ENCODE measurements at places on chromosomes 7 and 10.
A peak's percentile ranks its signal among the peaks of the same experiment; 100 is the strongest.

- DNase-seq: no peak
These were observed 115.8 kb downstream of the TMEM130 start for GRCh38 chr7:98753989-98754479.

DNA sequence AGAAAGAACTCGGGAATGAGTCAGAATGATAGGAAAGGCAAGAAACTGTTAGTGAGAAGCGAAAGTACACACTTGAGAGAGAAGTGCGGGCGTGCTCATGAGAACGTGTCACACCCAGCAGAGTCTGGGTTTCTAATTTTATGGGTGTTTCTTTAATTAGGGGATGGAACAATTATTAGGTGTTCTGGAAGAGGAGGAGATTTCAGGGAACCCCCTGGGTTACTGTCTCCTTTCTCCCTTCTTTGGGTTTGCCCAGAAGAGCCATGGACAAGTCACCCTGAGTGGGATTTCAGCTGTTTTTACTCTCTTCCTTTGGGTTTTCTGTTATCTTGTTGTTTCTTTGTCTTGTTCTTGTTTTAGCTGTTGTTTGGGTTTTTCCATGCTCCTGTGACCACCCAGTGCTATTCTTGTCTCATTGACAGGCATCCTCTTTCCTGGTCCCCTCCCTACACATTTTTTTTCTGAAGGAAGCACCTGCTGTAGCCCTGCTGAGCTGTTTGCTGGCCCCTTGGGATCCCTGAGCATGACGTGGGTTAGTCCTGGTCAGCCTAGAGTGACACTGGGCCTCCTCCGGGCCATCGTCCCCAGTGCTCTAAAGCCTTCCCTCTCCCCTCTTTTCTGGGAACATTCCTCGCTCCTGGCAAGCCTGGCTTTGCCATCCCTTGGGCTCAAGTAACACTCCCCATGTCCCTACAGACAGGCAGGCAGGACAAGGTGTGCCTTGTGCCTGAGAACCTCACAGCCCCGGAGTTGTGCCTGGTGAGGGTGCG lies 3.5 kb downstream of the SH2D4B start:
- no peak for DNase-seq

GRCh38 chr10:31847515-31847914 lies 81.1 kb downstream of the ARHGAP12 start:
- no peak for DNase-seq

- no peak for DNase-seq
These were observed 118.5 kb downstream of the GRID1 start for GRCh38 chr10:86248062-86248461.

DNA sequence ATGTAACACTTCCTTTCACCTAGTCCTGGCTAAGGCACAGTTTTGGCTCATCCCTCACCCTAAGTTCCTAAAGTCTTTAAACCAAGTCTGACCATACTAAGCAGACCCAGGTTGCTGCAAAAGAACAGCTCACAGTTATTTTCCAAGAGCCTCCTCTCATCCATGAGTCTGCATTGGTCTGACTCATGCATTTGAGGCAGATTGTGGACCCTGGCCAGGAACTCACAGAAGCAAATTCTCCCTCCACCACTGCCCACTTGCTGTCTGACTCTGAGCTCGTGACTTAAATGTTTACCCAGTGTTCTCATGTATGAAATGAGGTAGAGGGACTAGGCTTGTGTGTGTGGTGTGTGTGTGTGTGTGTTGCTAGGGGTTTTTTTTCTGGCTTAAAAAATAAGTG lies 1272.8 kb downstream of the TYW1 start:
- DNase-seq: no peak

- DNase-seq: no peak
These were observed 214.4 kb downstream of the FAM107B start for GRCh38 chr10:14560274-14560673.

GRCh38 chr10:71614946-71615345 lies 104.6 kb downstream of the C10orf105 start:
- no peak for DNase-seq

DNA sequence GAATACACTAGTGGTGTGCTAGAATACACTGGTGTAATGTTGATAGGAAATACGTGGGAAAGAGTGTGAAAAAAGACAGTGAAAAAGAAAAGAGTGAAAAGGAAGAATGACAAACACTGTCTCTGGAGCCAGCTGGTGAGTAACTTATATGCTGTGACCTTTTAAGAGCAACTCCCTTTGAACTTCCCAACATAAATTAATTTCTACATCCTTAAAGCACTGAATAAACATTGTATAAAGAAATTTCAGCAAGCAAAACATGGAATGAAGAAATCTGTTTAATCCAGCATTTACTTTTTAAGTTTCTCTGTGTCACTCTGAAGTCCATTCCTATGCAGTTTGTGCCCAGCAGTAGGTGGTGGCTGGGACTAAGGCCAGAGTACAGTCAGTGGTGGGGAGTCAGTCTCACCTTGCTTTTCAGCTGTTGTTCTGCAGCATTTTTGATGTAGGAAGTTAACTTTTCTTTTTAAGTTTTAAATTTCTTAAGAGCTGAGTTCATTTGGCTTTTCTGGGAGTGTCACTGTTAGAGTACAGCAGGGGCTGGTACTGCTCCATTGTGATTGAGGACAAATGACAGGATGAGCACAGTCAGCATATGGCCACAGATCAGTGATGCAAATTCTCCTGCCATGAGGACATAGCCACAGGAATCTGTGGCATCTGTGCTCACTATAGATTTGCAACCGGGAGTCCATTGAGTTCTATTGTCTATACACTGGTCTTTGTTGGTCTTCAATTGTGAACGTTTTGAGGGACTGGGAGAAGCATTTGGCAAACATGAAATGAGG lies 321.8 kb downstream of the ZNF248 start:
- DNase-seq: no peak

DNA sequence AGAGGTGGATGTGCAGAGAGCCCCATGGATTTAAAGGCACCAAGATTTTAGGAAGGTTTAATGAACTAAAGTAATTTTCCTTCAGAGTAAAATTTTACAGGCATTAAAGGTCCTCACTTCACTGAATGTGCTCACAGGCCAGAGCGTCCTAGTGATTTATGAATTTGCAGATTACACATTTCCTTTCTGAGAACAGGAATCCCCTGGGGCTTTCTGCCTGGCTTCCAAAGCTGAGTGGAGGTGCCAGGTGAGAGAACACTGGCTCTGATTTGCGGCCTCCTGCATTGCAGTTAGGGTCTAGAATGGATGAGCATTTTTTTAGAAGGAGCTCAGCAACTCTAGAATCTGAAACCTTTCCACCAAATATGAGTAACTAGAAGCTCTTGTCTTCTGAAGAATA lies 194.3 kb downstream of the SORCS3 start:
- DNase-seq: no peak

DNA sequence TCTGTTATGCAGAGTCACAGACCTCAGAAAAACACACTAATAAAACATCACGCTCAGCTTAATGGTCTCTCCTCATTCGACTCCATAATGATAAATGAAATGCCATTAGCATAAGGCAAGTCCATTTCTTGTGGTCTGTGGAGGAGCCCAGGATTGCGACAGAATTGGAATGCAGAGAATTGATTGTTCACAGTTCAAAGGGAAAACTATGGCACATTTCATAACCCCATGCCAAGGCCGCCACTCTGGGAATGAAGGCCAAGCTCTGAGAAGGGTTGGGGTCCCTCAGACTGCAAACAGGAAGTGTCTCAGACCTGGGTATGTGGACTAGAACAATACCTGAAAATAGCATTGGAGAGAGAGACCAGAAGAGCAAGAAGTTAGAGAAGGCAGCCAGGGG lies 398.9 kb downstream of the ADRA2A start:
- DNase-seq: no peak

DNA sequence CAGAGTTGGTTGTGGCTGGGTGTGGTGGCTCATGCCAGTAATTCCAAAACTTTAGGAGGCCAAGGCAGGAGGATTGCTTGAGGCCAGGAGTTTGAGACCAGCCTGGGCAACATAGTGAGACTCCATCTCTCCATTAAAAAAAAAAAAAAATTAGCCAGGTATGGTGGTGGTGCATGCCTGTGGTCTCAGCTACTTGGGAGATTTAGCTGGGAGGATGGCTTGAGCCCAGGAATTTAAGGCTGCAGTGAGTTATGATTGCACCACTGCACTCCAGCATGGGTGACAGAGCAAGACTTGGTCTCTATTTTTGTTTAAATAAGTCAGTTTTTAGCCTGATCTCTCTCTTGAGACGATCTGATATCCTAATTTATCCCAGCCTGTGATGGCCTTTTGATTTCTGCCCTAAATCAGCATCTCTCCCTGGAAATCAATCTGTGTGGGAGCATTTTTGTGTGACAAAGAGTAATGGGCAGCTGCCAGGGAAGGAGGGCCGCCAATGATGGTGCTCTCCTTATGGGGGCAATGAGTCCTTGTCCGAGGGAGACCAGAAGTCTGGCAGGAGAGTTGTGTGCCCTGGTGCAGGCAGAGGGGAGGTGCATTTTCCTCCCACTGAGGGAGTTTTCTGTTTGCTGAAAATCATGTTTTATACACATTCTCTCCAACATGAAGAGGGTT lies 111.0 kb downstream of the NRP1 start:
- DNase-seq: no peak

- DNase-seq: no peak
These were observed 83.0 kb downstream of the C1GALT1 start for GRCh38 chr7:7265081-7266075.

DNA sequence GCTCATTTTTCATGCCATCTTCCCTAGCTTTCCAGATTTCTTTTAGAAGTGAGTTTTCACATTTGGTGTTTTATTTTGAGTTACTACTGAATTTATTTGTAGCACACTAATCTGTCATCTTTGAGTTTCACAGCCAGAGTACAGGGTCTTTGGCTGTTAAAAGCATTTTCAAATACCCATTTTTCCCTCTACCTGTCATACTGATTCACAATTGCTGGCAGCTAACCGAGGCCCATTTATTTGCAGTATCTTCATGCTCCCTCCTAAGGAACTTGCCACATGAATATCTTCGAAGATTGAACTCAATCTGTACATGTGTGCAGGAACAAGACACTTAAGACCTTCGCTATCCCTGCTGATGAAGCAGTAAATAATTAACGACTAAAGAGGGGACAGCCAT lies 44.8 kb upstream of the DKK1 start:
- no peak for DNase-seq

DNA sequence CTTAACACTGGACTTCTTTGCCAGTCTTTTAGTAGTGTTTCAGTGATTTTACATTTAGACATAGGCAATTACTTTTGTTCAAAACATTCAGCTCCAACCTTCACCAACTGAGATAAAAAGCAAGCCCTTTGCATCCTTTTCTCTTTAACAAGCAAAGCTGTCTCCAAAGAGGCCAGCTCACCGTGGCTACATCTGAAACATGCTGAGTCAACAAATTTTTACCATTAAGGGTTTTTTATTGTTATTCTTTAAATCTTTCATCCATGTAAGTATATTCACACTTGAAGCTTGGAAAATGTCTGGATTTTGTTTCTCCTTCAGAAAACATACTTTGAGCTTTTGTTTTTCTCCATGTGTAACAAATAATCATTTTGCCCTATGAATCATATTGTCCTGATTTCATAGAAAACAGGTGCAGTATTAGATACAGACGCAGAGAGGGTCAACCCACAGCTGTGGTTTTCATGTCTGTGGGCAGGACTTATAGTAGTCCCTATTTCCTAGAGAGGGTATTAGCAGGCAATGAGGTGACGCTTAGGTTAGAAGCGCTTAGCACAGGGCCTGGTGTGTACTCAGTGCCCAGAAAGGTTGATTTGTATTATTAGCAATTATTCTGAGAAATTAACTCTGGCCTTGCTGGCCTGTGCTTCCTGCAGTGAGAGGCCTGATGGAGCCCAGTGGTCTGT lies 99.5 kb downstream of the MKI67 start:
- no peak for DNase-seq

- no peak for DNase-seq
These were observed 562.1 kb downstream of the DNAJB6 start for GRCh38 chr7:157898802-157899505.

GRCh38 chr10:93113042-93113441 lies 39.3 kb downstream of the CYP26A1 start:
- DNase-seq: no peak

DNA sequence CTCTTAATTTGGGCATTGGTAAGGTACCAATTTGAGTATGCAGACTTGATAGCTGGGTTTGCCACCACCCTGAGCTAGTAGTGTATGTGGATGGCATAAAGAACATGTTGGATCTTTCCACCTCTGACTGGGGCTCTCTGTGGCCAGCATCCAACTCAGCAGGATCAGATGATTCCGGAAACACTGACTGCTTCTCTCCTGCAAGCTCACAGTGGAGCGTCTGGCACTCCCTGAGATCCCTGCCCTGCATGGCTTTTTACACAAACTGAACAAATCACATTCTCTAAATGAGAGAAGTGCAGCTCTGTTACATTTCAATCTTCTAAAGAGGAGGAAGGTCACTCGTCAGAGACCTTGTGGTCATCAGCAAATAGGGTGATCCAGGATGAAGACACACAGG lies 1057.5 kb downstream of the NRG3 start:
- DNase-seq: no peak

- DNase-seq: no peak
These were observed 5.2 kb downstream of the IFIT5 start for GRCh38 chr10:89419548-89419947.

- no peak for DNase-seq
These were observed 81.8 kb downstream of the LRRN3 start for GRCh38 chr7:111172564-111173257.

DNA sequence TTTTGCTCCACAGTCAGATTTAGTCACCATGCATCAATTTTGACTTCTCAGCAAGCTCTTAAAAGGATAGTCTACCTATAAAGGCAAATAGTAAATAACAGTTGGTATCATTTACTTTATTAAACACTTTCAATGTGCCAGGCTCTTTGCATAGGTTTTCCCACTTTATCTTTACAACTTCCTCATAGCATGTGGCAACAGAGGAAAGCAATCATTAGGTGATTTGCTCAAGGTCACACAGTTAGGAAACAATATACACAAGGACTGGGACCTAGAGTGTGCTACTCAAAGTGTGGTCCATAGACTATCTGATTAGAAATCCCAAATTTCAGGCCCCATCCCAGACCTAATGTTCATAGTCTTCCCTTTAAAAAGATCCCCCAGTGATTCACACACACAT lies 212.3 kb downstream of the MTERF1 start:
- no peak for DNase-seq

- DNase-seq: no peak
These were observed 80.8 kb upstream of the COL1A2 start for GRCh38 chr7:94313926-94314325.

DNA sequence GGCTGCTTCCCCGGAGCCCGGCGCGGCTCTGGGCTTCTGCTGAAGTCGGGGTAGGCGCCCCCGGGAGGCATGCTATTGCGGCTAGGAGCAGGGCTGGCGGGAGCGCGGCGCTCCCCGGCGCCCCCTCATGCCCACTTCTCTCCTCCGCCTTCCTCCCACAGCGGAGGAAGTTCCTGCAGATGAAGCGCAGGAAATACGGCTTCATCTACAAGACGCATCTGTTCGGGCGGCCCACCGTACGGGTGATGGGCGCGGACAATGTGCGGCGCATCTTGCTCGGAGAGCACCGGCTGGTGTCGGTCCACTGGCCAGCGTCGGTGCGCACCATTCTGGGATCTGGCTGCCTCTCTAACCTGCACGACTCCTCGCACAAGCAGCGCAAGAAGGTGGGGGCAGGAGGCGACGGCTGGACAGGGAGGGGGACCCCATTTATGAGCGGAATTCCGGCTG lies 479 bp downstream of the CYP26A1 start:
- peak; percentile 34 for DNase-seq

GRCh38 chr10:71525721-71526120 lies 129.0 kb downstream of the CDH23 start:
- no peak for DNase-seq

All from GM12891 (cell line).